Activated CD8-positive, alpha-beta memory T cell treated with anti-CD3 and anti-CD28 coated beads for 1 hour (primary cell): ENCODE measurements at places on chromosomes 3 and 15.

GRCh38 chr15:33679061-33679460 is 289.2 kb upstream of the CHRM5 start:
- no peak for DNase-seq

DNA sequence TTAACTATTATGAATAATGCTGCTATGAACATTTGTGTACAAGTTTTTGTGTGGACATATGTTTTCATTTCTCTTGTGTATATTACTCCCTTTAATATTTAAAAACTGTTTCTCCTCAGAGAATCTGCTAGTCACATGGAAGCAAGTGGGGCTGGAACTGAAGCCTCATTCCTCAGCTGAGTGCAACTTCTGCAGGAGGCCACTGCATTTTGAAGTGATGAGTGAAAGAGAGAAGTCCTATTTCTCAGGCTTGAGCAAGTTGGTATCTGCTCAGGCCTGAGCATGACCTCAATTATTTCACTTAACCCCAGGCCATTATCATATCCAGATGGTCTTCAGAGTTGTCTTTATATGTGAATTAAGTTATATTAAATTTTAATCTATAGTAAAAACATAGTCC is 11.5 kb downstream of the TLR9 start:
- DNase-seq, result no peak

- DNase-seq, result peak; percentile 22
These were observed 216.3 kb downstream of the RPLP1 start for GRCh38 chr15:69668963-69669362.

- DNase-seq, result no peak
These were observed 67.3 kb downstream of the CCK start for GRCh38 chr3:42198709-42199108.

DNA sequence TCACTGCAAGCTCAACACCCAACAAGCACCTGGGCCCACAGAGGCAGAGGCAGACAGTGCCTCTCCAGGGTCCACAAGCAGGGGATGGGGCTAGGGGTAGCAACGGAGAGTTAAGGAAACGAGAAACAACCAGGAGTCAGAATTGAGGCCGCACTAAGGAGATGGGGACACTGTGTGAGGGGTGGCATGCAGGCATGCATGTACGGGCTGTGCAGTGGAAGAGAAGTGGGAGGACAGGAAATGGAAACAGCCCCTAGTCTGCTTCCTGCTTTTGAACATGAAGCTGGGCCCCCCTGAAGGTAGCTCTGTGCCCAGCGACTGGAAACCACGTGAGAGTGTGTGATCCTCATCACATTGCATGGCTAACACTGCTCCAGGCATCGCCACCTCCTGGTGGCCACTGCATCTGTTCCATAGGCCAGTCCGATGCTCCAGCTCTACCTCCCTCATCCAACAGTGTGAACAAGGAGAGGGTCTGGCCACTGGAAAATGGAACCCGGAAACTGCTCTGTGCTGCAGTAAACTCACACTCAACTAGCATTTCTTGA is 44.0 kb downstream of the XXYLT1 start:
- DNase-seq, result no peak

- no peak for DNase-seq
These were observed 962 bp downstream of the ATP13A5 start for GRCh38 chr3:193377591-193377990.

DNA sequence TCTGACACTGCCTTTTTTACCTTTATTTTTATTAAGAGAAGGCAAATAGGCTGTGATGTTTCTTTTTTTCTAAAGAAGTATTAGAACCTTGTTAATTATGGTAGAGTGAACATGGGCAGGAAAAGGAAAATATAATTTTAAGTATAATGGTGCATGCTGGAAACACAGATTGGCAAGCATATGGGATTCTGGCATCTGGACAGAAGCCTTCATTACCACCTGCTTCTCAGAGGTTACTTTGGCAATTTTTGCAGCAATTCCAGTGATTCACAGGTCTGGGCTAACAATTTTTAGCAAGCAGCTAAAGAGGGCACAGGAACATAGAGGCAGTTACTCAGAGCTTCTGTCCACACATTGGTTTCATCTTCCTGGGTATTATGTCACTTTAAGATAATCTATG is 258.3 kb downstream of the DIPK2A start:
- DNase-seq, result no peak

DNA sequence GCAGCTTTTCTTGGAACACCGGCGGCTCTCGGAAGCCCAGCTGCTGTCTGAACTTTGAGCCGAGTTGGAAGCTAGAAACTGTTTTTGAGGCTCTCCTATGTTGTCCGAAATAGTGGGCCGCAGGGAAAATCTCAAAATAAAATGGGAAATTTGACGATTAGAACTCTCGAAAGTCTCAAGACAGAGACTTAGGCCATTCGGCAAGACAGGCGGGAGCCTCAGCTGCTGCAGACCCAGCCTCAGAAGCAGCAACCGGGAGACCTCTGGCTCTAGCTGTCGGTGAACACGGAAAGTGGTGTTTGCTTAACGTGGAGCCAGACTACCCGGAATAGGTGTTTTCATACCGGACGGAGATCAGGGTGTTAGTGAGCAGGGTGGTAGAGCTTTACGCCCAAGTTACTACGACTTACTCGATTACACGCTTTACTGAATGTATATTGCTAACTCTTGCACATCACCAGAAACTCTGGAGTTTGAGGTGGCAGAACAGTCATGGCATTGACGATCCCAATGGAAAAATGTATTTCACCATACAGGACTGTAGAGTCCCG is 357 bp upstream of the MAN2C1 start:
- DNase-seq, result no peak

DNA sequence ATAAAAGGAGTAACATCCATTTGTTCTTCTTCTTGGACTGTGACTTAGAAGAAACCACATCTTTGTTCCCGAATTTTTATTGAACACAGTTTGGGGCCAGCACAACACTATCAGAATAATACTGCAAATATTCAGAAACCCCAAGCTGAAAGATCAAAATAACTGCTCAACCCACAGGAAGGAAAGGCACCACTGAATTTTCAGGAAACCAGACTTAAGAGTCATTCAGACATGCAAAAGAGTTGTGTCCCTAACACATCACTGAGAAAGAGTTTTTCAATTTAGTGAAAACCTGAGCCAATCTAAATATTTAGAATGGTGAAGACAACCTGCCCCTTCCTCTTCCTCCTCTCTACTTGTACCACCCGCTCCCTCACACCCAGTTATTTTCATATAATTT is 295.0 kb upstream of the RORA start:
- DNase-seq, result no peak

DNA sequence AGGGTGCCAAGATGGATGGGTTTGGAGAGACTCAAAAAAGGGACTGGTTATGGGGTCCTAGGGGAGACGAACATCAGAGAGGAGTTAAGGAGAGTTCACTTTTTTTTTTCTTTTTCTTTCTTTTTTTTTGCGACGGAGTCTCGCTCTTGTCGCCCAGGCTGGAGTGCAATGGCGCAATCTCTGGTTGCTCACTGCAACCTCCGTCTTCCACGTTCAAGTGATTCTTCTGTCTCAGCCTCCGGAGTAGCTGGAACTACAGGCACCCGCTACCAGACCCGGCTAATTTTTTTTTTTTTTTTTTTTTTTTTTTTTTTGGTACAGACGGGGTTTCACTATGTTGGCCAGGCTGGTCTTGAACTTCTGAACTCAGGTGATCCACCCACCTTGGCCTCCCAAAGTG is 1.2 kb downstream of the SPINT1 start:
- no peak for DNase-seq

- no peak for DNase-seq
These were observed 176.7 kb downstream of the CHL1 start for GRCh38 chr3:373193-373779.

GRCh38 chr3:44963571-44964325 is 12.2 kb downstream of the ZDHHC3 start:
- no peak for DNase-seq

GRCh38 chr3:67311440-67311839 is 313.3 kb downstream of the KBTBD8 start:
- no peak for DNase-seq

- DNase-seq, result no peak
These were observed 61.7 kb downstream of the IL1RAP start for GRCh38 chr3:190575437-190576185.

DNA sequence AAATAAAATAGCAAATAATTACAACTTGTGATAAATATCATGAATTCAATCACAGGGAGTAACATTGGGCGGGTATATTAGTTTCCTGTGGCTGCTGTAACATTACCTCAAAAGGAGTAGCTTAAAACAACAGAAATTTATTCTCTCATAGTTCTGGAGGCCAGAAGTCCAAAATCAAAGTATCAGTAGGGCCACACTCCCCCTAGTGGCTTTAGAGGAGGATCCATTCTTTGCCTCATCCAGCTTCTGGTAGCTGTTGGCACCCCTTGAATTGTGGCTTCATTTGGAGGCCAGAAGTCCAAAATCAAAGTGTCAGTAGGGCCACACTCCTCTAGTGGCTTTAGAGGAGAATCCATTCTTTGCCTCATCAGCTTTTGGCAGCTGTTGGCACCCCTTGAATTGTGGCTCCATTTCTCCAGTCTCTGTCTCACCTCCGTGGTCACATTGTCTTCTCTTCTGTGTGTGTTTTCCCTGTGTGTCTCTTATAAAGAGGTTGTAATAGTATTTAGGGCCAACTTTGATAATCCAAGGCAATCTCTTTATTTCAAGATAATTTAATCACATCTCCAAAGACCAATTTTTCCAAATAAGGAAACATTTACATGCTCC is 3.1 kb upstream of the CFAP20DC start:
- DNase-seq, result no peak

- no peak for DNase-seq
These were observed 138.0 kb downstream of the SRGAP3 start for GRCh38 chr3:9111417-9111816.

- no peak for DNase-seq
These were observed 40.1 kb upstream of the CAPN3 start for GRCh38 chr15:42319206-42319605.

- no peak for DNase-seq
These were observed 4.5 kb upstream of the C15orf39 start for GRCh38 chr15:75197062-75197630.

- no peak for DNase-seq
These were observed 384.8 kb upstream of the SEMA6D start for GRCh38 chr15:47332481-47332880.

DNA sequence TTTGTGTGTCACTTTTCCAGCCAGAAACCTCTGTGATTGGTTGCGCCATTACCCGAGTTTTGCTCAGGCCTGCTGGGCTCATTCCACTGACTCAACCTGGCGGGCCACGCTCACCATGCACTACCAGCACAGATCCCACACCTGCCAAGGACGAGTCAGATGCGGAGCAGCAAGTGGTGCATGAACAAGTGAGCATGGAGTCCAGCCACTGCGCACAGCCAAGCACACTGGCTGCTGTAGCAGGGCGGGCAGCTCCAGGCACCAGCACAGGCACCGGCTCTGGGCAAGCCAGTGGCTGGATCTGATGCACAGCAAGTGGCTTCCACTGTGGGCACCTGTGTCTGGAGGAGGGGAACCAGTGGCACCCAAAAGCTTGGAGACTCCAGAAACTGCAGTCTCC is 110.4 kb downstream of the CBLB start:
- no peak for DNase-seq

- no peak for DNase-seq
These were observed 6.9 kb downstream of the NEK11 start for GRCh38 chr3:131033480-131034080.

DNA sequence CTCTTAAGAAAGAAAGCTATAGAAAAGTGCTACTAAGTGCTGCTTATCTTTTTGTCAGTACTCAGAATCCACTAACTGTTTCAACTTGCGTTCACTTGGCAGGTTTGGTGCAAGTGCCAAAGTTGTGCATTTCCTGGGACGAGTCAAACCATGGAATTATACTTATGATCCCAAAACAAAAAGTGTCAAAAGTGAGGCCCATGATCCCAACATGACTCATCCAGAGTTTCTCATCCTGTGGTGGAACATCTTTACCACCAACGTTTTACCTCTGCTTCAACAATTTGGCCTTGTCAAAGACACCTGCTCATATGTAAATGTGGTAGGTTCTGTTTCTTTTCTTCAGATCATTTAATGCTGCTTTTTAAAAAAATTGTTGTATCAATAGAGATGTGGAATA is 32.6 kb downstream of the GYG1 start:
- DNase-seq, result no peak

DNA sequence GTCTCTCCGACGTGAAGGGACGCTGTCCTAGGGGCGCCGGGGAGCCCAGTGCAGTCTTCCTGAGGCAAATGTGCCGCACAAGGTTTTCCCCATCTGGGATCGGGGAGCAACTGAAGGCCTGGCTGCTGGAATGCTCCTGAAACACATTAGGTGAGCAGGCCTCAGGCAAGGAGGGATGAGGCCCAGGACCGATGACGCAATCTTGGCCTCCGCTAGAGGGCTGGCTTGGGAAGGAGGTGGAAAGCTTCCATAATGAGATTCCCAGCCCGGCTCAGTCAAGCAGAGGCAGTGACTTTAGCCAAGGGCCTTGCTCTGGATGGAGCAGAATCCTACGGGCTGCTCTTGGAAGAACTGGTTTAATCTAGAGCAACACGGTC is 50.8 kb downstream of the CPN2 start:
- no peak for DNase-seq

DNA sequence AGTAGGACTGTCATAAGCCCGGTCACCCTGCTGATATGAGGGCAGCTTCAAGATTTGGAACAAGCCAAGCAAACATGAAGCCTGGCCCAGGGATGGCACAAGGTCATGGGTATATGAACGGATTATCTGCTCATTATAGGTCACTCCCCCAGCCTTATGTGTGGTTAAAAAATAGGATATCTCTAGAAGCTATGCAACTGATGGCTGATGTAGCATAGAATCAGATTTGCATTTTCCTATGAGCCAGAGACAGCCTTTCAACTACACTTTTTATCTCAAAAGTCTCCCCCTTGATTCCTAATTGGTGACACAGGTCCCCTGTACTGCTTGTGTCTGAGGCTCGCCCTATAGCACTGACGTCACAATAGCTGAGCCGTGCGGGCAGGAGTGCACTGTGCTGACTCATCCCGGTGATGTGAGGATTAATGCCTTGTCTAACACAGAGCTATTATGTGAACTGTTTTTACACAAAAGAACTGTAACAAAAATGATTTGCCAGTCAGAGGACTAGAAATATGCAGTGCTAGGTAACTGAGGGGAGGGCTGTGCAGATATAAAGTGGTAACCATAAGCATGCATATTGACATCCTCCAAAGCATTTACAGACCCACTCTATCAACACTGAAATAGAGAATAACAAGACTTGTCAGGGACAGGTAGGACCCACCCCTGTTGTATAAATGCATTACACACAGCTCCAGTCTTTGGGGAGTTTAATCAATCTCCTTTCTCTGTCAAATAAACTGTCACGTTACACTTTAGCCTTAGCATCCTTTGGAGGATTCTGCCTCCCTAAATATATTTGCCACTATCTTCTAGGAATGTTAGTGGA is 204.9 kb downstream of the TIGIT start:
- no peak for DNase-seq
